ENCODE measurements at places on chromosomes 12 and 14.
A peak's percentile ranks its signal among the peaks of the same experiment; 100 is the strongest.

GRCh38 chr12:53480491-53481442 lies 18.5 kb downstream of the MAP3K12 start:
- no peak for DNase-seq

- no peak for DNase-seq
Measured at GRCh38 chr12:9180810-9181209, 27.4 kb downstream of the PZP start.

DNA sequence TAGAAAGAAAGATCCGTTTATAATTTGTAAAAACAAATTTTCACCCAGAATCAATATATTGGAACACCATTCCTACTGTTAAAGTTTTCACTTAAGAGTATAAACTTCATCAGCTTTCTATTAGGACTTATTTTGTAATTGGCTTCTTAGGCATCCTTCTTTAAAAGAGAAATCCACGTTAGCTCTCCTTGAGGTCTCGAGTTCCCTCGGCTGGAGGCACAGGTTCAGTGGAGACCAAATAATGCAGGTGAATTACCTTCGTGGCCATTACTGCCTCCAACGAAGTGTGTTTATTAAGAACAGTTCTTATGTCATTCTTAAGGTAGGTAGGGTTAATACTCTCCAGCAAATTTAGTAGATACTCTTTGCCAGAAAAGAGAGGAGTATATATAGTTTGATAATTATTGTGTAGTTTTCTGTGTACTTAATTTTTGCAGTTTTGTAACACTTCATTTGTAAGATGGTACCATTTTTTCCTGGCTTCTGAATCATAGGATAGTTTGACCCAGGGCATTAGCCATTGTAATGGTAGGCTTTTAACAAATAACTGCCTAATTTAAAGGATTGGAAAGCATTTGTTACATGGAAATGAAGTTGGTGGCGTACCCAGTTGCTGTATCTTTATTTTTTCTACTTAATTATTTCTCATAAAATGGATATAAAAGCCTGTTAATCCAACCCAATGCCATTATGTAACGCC lies 2.2 kb downstream of the CALM1 start:
- DNase-seq = no peak

DNA sequence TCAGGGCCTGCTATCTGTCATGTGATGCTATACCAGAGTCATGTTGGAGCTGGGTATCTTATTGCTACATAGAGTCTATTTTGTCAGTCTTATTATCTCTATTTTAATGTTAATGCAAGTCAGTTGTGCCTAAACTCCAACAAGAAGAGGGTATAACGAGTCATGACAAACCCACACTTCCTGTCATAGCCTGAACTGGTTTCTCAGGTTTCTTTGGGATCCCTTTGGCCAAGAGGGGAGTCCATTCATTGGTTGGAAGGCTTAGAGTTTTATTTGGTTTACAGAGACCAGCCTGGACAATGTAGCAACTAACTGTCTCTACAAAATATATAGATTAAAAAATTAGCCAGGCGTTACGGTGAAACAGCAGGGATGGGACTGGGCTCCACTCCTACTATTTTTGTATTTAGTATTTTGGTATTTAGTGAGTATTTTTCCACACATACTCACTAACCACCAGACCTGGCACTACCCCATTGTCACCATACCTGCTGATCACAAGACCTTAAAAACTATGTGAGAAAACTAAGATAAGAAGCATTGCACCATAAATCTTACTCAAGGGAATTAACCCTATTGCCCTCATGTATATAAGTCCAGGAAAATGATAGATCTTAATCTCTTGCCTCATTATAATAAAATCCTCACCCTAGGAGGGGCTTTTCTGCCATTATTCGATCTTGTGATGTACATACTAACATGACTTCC lies 387.5 kb downstream of the IPO8 start:
- no peak for DNase-seq

- no peak for DNase-seq
Measured at GRCh38 chr12:40635141-40635731, 57.0 kb upstream of the CNTN1 start.

DNA sequence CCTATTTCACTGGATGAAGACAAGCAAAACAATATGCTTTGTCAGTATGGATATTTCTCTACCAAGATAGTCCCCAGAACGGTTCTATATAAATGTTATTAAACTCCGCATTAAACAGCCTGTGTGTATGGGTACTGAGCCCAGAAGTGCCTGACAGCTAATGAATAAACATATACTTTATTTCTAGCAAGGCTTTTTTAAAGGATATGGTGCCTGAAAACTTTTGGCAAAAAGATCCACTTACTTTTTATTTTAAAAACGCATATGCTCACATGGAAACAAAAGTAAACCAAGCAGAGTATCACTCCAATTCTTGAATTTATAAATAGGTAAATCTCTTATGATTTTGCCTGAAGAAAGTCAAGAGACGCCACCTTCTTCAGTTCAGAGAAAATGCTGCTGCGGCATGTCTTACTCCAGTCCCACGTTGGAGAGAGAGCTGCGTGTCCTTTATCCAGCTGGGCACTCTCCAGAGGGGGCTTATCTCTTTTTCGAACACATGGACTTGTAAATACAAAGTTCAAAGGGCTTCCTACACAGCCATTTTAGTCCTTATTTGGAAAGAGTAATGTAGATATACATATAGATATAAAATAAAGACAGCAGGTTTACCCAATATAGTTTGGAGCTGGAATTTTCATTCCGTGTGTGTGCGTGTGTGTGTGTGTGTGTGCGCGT lies 264.2 kb downstream of the ADAMTS20 start:
- DNase-seq = no peak

DNA sequence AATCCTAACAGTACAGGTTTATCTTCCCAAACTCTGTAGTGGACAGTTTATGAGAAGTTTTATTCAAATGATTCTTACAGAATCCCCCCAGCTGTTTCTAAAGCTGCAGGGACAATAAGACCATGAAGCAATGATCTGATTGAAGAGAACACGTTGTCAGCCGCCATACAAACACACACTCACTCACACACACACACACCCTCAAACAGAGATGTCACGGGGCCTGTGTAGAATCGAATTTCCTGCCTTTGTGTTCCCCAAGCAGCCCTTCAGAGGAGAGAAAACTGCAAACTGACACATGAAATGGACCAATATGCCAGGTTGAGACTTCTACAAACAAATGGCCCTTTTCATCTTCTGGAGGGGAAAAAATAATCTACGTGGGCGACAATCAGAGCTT lies 80.5 kb upstream of the TBX3 start:
- no peak for DNase-seq

DNA sequence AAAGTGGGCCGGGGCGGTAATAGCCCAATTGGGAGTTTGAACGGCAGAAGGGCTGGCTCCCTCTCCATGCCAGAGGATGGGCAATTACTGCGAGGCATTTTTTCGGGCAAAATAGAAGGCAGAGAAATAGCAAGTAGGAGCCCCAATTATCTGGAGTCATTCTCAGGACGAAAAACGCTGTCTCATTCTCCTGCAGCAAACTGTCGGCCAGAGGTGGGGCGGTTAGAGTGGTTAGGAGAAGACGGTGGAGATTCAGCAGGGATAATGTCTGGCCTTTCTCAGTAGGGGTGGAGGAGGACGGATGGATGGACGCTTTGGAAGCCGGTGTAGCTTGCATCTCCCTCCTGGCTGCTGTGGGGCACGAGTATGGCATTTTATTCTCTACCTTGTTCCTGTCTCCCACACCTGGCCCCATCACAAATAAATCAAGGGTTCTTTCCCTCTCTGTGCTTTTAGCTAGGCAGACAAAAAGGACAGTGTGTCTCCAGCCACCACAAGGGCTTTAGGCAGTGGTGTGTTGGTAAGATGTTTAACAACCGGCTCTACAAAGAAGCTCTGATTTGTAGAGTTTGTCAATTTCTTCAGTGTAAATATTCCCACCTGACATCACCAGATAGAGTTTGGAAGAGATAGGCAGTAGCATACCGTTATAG lies 140.5 kb upstream of the LHX5 start:
- no peak for DNase-seq

DNA sequence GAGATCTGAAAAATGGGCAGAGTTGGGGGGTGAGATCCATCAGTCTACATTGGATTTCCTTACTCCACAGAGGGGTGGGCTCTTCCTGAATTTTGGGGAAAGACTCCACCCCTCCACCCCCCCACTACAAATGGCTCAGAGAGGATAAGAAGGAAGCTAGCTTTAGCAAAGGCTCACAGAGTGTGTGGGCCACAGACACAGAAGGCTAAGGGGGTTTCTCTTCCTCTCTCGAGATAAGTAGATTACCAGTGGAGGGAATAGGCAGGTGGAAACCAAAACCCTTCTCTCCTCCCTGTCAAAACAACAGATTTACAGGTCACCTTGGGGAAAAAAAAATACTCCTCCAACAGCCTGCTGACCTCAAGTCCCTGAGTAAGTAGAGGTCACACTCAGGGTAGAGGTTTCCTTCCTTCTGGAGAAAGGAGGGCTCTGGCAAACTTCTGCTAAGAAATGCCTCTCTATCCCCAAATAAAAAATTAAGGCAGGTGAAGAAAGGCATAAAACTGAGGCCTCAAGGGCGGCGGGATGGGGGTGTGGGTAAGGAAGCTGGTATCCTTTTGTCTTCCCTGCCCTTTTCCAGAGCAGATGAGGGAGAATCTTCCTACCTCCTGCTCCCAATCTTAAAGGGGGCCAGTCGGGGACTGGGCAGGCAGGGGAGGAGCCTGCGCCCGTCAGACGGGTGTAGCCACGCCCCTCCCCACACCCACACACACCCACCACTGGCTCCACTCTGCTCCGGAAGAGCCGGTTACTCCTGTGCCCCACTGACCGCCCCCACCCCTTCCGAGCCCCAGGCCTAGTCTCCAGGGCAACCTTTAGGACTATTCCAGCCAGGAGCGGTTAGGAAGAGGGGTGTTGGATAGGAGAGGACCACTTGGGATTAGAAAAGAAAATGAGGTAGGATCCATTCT lies 1.9 kb upstream of the BAZ2A start:
- DNase-seq = peak; percentile 65

DNA sequence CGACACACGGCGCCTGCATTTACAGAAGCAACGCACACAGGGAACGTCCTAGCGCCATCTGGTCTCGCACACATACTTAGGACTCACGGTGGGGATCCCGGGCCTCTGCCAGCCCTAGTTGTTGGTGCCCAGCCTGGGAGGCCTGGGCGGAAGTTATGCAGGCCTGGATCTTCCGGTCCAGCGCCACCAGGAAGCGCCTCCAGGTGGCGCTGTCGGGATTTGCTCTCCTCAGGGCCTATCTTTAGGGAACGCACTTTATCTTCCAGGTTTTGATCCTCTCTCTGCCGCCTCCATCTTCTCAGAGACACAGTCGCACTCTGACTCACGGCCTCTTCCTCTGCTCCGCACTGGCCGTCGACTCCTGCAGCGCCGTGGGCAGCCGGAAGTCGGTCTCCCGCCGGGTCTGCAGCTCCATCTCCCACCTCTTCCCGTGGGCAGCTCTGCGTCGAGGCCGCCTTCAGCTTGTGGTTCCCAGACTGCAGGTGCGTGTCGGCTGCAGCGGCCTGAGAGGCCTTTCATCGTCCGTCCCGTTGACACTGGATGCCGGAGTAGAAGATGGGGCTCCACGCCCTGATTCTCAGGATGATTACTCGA lies 760.4 kb downstream of the TMEM121 start:
- no peak for DNase-seq

- no peak for DNase-seq
Measured at GRCh38 chr12:120079411-120080400, 36.8 kb downstream of the RAB35 start.

DNA sequence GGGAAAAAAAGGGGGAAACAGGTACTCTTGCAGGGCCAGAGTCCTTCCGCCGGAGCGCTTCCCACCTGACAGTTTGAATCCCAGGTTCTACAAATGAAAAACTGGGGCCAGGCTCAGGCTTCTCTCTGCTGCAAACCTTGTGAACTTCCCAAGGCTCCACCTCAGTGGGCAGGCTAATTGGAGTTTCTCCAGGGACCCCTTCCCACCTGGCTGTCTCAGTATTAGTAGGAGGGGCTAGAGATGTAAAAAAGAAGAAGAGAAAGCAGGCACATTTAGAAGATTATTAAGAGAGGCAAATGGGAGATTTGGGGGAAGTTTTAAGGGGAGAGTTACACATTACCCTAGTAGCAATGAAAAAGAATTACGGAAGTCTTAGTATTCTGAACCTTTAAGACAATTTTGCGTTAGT lies 20.0 kb upstream of the CLEC2D start:
- DNase-seq = no peak

GRCh38 chr14:22796087-22796707 lies 19.0 kb downstream of the SLC7A7 start:
- DNase-seq = no peak

DNA sequence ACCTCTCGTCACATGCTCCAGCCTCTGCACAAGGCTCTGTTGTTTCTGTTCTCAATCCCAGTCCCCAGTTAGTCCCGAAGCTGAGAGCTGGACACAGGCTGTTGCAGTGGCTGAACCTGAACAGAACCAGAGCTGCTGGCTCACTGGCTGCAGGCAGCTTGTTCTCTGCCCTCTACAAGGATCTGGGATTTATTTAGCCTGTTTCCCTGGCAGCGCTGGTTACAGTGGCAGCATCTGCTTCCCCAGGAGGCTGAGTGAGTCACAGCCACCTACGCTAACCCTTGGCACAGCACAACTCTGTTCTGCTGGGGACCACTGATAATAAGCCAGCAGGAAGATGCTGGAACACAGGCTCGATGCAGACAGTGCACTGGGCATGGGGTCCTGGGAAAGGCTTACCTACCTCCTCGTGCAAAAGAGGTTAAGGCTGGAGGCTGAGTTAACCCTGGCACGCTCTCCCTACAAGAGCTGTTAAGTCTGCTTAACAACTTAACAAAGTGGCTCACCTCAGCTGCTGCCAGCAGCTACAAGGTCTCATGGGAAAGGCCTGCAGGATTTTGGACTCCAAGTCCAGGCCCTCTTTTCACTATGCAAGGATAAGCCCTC lies 299.6 kb downstream of the PCNX1 start:
- DNase-seq = no peak

DNA sequence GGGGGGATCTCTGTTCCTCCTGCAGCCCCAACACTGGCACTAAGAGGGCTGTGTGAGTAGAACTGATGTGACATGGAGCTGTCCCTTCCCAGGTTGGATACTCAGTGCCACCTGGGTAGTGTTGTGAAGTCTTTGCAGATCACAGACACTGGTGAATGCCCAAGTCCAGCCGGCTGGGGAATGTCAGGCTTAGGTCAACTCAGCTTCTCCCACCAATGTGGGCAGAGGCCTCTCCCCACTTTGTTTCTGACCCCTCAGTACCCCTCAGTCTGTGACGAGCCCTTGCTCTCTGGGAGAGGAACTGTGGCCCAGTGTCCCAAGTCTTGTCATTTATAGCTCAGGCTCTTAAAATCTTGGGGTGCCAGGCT lies 11.3 kb downstream of the SLC25A29 start:
- no peak for DNase-seq

- DNase-seq = no peak
Measured at GRCh38 chr12:91143206-91143605, 31.9 kb upstream of the LUM start.

DNA sequence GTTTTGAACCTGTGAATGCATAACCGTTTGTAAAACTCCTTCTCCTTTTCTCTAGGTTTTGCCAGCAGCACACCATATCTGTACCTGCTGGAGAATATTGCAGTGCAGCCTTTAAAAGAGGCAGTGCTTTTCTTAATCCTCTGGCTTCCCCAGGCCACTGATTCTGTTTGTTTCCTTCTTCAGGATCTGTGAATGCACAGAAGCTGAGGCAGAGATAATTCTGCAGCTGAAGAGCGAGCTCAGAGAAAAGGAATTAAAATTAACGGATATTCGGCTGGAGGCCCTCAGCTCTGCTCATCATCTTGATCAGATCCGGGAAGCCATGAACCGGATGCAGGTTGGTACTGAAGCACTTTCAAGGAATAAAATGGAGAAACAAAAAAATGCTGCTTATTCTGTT lies 348.7 kb downstream of the NAV3 start:
- DNase-seq = no peak
